CD4-positive, alpha-beta T cell (primary cell): ENCODE measurements at places on chromosomes 5 and 9. TPM values are rescaled to one million over a fixed set of nuclear protein-coding genes. Genes with fewer than 3 reads are reported as not detected.

The INSL4 gene
- not detected for total RNA-seq

DNA sequence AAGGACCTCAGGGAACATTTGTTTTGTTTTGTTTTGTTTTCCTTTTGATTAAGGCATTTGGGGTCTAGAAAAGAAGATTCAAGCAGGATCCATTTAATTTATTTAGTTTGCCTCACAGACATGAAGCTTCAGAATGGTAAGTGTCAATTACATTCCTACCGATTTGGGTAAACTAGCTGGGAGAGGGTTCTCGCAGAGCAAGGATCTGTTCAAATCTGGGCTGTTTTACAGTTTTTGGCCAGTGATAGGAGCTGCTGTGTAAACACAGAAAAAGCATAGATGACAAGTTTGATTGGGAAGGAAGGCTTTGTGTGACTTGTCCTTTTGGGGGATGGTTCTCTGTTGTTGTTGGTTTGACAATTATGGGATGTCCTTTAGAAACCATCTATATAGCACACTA, 470.3 kb upstream of the WWC1 start:
- no peak for DNase-seq
- H3K27ac ChIP-seq = no peak overlapping the region
- H3K27me3 ChIP-seq = no peaks in the 10 kb centered on the region
- H3K4me3 ChIP-seq = no peak overlapping the region

- no peak overlapping the region for H3K4me3 ChIP-seq
- no peaks in the 10 kb centered on the region for H3K4me1 ChIP-seq
- H3K36me3 ChIP-seq = no peaks in the 10 kb centered on the region
- H3K27ac ChIP-seq = no peak overlapping the region
- H3K27me3 ChIP-seq = no peaks in the 10 kb centered on the region
Observed at GRCh38 chr5:172361566-172362238, 78.1 kb upstream of the UBTD2 start.

- H3K36me3 ChIP-seq = no peaks in the 10 kb centered on the region
- no peak overlapping the region for H3K4me3 ChIP-seq
- no peaks in the 10 kb centered on the region for H3K4me1 ChIP-seq
- DNase-seq = no peak
- H3K27me3 ChIP-seq = peaks cover 17% of the 10 kb centered on the region
Observed at GRCh38 chr5:77175231-77175630, 35.2 kb upstream of the PDE8B start.

DNA sequence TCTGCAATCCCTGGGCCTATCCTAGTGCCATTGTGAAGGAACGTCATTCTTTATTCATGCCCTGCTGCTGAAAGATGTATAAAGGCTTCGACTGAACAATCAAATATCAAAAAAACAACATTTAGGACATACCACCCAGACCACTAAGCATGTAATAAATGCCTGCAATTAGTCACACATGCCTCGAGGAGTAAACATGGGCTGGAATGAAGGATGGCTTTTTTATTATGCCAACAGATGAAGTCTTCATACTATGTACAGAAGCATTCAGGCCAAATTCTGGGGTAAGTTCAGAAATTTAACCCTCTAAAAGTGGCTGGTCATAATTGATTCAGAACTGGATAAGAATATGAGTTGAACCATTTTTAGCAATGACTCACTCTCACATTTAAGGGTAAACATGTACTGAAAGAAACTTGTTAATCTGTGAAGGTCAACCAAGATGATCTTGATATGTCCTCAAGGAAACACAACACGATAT, 38.1 kb downstream of the FAM240B start:
- no peaks in the 10 kb centered on the region for H3K27me3 ChIP-seq
- no peak overlapping the region for H3K4me3 ChIP-seq
- no peak overlapping the region for H3K27ac ChIP-seq
- H3K4me1 ChIP-seq = no peaks in the 10 kb centered on the region
- H3K36me3 ChIP-seq = no peaks in the 10 kb centered on the region

DNA sequence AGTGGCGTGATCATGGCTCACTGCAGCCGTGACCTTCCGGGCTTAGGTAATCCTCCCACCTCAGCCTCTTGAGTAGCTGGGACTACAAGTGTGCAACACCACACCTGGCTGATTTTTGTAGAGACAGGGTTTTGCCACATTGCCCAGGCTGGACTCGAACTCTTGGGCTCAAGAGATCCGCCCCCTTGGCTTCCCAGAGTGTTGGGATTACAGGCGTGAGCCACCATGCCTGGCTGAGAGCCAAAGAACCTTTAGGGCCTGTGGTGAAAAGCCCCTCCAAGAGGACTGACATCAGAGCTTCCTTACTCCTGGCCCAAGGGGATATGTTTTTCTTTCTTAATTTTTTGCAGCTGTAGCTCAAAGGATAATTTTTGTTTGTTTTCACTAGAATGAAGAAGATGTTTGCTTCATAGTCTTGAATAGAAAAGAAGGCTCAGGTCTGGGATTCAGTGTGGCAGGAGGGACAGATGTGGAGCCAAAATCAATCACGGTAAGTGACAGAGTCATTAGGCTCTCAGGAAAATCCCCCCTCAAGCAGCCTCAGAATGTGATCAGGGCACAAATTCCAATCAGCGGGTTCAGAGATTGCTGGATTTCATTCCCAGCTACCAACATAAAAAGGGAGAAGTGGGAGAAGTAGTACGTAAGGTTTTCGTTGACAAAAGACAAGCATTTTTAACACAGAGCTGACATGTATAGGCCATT, 77.1 kb downstream of the GOLPH3 start:
- peaks cover 17% of the 10 kb centered on the region for H3K36me3 ChIP-seq
- no peaks in the 10 kb centered on the region for H3K27me3 ChIP-seq
- peaks cover 6% of the 10 kb centered on the region for H3K4me1 ChIP-seq
- DNase-seq = no peak
- no peak overlapping the region for H3K4me3 ChIP-seq

GRCh38 chr9:125631391-125632085, 75.5 kb downstream of the MAPKAP1 start:
- DNase-seq = peak; percentile 53
- H3K27me3 ChIP-seq = no peaks in the 10 kb centered on the region
- peaks cover 21% of the 10 kb centered on the region for H3K4me1 ChIP-seq
- H3K27ac ChIP-seq = no peak overlapping the region

- no peak for DNase-seq
- peaks cover 5% of the 10 kb centered on the region for H3K27me3 ChIP-seq
- no peak overlapping the region for H3K27ac ChIP-seq
- H3K36me3 ChIP-seq = no peaks in the 10 kb centered on the region
- H3K4me1 ChIP-seq = no peaks in the 10 kb centered on the region
Observed at GRCh38 chr9:21657966-21658667, 144.3 kb upstream of the MTAP start.
